ENCODE measurements at places on chromosomes 4 and X.

GRCh38 chr4:129094347-129094746 is 1.0 kb upstream of the SCLT1 start:
- DNase-seq = no peak

DNA sequence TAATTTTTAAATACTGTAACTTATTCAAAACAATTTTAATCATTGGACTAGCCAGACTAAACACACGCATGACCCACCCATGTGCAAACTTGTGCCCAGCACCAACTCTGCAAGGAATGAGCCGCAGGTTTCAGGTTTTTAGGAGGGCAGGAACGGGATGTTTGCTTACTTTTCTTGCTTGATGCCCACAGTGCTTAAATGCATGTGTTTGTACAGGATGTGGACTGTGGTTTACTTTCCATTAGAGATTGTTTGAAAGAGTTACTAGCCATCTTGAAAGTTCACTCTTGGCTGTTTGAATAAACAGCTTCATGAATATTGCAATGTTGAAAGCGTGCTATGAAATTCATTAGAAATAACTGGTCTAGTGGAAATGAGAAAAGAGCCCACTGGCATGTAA is 83.3 kb downstream of the STK32B start:
- no peak for DNase-seq

DNA sequence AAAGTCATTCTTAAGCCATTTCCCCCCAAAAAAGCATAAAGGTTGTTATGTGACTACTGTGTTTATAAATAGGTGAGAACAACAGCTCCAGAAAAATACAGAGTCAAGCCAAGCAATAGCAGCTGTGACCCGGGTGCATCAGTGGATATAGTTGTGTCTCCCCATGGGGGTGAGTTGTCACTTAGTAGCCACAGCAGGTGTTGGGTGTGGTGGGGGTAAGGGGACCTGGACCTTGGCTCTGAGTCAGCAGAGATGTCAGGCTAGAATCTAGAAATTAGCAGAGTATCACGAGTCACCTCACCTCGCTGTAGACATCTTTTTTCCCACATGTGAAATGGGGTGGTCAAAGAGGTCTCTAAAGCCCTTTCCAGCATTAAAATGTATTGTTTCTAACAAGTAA is 42.4 kb downstream of the MOSPD2 start:
- no peak for DNase-seq

- DNase-seq = no peak
Measured at GRCh38 chrX:28997706-28998463, 410.6 kb downstream of the IL1RAPL1 start.

- no peak for DNase-seq
Measured at GRCh38 chrX:75748431-75748830, 36.6 kb downstream of the MAGEE2 start.

GRCh38 chr4:84051089-84051488 is 448.0 kb downstream of the NKX6-1 start:
- DNase-seq = no peak
